ENCODE measurements at places on chromosomes 6 and 20. TPM values are rescaled to one million over a fixed set of nuclear protein-coding genes. Genes with fewer than 3 reads are reported as not detected.

CD109 gene
- total RNA-seq = 10.5 TPM

CBLN4 gene
- not detected for total RNA-seq

MUC21 gene
- not detected for total RNA-seq

HMGCLL1 gene
- 2.4 TPM for total RNA-seq

DEK gene
- total RNA-seq = 87.2 TPM

PI16 gene
- 47.0 TPM for total RNA-seq

SOX4 gene
- 5.7 TPM for total RNA-seq

CLPSL2 gene
- total RNA-seq = not detected

GRCh38 chr6:151430886-151431285 is 21.0 kb downstream of the RMND1 start:
- no peak for DNase-seq

DNA sequence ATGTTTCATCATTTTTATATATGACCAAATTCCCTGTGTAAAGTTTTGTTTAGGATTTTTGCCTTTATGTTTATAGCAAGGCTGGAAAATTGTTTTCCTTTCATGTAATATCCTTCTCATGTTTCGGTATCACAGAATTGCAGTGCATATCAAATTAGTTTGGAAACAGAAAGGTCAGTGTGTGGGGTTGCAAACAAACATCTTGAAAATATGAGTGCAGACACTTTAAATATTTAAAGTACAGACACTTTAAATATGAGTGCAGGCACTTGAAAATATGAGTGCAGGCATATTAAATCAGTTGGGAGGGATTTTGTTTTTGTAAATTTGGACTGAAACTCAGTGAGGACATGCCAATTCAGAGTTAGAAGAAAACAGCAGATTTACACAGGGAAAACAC is 6.5 kb downstream of the SLPI start:
- DNase-seq = no peak

GRCh38 chr20:13718171-13718570 is 66.5 kb downstream of the ESF1 start:
- DNase-seq = no peak

DNA sequence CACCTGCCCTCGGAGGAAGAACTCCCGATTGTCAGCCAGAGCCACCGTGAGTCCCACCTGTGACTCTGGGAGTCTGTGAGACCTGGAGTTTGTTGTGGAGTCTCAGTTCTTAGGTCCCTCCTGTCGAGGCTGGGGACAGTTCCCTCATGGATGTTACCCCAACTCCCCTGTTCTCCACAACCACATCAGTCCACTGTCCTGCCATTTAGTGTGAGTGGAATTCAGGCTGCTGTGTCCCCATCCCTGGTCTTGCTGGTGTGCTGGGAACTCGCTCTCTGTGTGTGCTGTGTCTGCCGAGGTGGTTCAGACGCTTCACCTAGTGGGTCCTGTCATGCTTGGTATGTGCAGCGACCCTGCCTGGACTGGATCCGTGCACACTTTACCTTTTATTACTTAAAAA is 163.2 kb downstream of the DTNBP1 start:
- no peak for DNase-seq

DNA sequence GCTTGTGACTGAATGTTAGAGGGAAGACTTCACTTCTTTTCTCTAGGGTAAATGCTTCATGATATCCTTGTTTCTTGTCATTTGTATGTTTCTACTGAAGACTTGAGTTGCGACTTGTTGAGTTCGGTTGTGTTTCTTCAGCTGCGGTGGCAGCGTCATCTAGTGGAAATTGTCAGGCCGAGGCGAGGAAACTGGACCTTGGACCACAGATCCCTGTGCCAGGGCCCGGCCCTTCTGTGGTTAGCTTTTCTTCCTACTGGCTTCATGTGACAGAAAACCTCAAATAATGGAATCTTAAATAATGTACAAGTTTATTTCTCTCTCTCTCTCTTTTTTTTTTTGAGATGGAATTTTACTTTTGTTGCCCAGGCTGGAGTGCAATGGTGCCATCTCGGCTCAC is 12.4 kb downstream of the MTHFD1L start:
- no peak for DNase-seq

- DNase-seq = peak; percentile 44
Measured at GRCh38 chr6:163398815-163399214, 15.7 kb upstream of the QKI start.

GRCh38 chr6:142728910-142729481 is 216.0 kb downstream of the HIVEP2 start:
- DNase-seq = peak; percentile 24

DNA sequence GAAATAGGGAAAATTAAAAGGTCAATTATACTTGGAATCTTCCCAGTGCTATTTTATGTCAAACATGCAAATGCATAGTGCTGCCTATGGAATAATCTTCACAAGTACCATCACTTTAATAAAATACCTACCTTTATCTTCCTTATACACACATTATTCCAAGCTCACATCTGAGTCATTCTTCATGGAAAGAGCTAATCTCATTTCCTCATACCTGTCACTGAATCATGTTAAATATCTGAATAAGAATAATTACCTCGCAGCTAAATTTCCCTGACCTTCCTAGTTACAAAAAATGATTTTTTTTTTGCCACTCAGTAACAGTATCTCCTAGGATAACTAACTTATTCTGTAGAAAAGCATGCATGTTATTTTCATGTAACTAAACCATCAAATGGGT is 661.4 kb upstream of the HS3ST5 start:
- no peak for DNase-seq

GRCh38 chr6:31870385-31870921 is 7.8 kb upstream of the NEU1 start:
- DNase-seq = no peak

DNA sequence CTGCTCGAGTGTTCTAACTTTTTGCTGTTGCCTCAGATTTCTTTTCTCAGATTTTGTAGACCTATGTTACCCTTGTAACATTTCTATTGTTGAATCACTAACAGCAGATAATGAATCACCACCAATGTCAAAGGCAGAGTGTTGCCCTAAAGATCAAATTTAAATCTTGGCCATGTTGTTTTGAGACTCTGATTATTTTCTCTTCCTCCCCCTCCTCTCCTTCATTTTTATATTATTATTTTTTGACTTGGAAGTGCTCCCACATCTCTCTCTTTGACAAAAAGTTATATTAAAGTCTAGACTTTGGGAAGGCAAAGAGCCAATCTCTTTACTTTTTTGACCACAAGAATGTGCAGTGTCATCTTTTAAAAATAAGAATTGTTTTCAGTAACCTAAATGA is 422.7 kb downstream of the NKAIN2 start:
- no peak for DNase-seq

DNA sequence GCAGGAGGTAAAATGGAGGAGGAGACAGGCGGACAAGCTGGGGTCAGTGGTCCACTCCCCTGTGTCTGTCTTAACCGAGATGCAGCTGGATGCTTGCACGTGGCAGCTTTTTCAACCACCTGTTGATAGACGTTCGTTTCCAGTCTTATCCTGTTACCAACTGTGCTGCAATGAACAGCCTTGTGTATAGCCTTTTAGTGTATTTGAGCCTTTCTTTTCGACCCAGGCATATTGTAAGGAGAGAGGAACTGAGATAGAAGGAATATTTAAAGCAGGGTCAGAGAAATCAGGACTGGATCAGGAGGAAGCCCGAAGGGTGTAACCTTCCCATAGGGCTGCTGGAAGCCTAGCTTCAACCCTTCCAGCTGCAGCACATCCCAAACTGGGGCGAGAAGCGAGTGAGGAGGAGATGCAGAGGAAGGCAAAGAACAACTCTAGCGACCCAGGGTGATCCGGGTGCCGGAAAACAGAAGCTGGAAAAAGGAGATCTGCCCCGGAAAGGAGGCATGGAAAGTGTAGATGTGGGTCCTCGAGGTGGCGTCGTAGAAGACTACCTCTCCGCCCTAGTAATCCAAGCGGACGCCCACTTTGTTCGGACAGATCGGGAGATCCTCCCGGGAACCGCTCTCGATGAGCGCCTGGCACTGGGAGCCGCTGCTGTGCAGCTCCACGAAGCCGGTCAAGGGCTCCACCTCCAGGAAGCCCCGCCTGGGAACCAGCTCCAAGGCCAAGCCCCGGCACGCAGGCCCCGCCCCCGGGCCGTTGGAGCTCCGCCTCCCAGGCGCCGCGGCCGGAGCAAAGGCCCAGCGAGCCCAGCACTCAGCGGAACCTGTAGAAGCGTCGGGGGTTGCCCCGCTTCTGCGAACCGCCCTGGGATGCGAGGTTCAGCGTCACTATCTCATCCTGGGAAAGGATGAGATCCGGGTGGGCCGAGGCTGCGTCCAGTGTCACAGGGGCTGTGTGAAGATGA is 11.2 kb downstream of the TRIM31 start:
- peak; percentile 95 for DNase-seq

GRCh38 chr6:97626671-97627441 is 343.8 kb upstream of the MMS22L start:
- peak; percentile 20 for DNase-seq

GRCh38 chr20:15674253-15675060 is 898.8 kb downstream of the KIF16B start:
- DNase-seq = no peak

Data from left cardiac atrium (tissue), 4 donors.